ENCODE measurements at places on chromosomes 6 and 20.

DNA sequence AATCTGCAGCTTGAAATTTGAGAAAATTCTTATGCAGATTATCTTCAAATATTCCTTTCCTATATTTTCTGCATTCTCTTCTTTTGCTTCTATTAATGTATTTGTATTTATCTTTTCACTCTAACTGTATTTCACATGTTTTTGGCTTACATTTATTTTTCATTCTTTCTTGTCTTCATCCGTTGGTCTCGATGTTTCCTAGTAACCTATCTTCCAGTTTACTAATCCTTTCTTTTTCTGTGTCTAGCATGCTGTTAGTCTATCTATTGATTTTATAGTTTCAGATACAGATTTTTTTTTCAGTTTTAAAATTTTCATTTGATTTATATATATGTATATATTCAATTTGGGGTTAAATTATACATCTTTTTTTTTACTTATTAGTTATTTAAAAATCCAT is 556.2 kb downstream of the RFPL4B start:
- DNase-seq: no peak

GRCh38 chr6:17454316-17455005 is 61.1 kb downstream of the CAP2 start:
- no peak for DNase-seq

DNA sequence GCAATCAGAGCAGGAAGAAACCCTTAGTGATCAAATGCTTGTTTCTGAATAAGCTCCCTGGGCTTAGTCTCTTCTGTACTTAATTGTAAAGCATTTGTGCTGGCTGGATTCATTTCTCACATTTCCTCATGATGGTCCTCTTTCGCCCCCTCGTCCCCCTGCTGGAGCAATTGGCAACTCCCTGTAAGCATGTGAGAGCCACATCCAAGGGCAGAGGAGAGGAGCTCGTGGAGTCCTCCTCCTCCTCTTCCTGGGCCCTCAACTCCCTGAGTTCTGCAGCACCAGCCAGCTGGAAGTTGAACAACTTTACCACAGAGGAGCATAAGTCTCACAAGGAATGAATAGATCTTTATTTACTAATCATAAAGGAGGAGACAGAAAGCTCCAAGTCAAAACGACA is 12.6 kb downstream of the ANKEF1 start:
- DNase-seq: no peak

GRCh38 chr6:106134906-106135634 is 48.9 kb downstream of the PRDM1 start:
- DNase-seq: no peak

- DNase-seq: no peak
Observed at GRCh38 chr6:32937230-32937633, 3.6 kb downstream of the HLA-DMB start.

Data from effector memory CD4-positive, alpha-beta T cell (primary cell).